ENCODE measurements at places on chromosomes 12 and 14. TPM values are rescaled to one million over a fixed set of nuclear protein-coding genes. Genes with fewer than 3 reads are reported as not detected.

VWF gene
- 73.5 TPM for total RNA-seq

ITGB7 gene
- 2.9 TPM for total RNA-seq

TAS2R10 gene
- total RNA-seq = 5.8 TPM

CLEC1A gene
- 3.7 TPM for total RNA-seq

SERPINA12 gene
- total RNA-seq = 0.22 TPM

GALNT9 gene
- total RNA-seq = 10.7 TPM

GYS2 gene
- not detected for total RNA-seq

SYCP3 gene
- not detected for total RNA-seq

ETFBKMT gene
- 6.3 TPM for total RNA-seq

LMNTD1 gene
- total RNA-seq = not detected

POTEG gene
- total RNA-seq = not detected

Data from camera-type eye (tissue), 1 donor.